GM13977 (cell line): ENCODE measurements at places on chromosomes 2 and 18.

- peak; percentile 62 for DNase-seq
Measured at GRCh38 chr2:171307560-171307959, 126.2 kb downstream of the METTL8 start.

DNA sequence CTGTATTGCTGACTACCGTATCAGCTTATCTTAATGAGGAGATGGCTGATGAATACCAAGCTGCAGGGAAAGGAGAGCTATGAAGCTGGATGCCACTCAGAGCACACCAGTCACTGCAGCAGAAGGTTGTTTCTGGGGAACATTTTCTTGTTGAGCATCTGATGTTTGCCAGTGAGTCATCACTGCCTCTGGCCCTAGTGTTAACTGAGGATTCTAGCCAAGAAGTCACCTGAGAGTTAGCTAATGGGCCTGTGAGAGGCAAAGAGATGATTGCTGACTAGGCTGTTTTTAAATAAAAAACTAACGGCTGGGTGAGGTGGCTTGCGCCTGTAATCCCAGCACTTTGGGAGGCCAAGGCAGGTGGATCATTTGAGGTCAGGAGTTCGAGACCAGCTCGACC lies 37.9 kb downstream of the CCDC150 start:
- no peak for DNase-seq

DNA sequence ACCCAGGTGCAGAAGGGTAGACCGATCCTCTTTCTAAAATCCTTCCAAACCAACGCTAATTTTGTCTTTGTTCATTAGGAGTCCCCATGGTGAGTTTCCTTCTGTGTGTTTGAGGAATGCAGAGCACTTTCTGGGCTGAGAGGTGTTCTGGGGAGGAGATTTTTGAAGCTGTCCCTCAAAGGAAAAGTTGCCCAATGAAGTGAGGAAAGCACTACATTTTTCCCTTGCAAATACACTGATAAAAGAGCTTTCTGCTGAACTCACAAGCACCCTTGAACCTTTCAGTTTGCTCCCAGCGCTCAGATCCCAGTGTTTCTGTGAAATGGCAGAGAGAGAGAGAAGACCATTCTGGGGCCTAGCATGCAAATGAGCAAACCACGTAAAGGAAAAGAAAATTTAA lies 299.6 kb upstream of the FANCL start:
- no peak for DNase-seq

DNA sequence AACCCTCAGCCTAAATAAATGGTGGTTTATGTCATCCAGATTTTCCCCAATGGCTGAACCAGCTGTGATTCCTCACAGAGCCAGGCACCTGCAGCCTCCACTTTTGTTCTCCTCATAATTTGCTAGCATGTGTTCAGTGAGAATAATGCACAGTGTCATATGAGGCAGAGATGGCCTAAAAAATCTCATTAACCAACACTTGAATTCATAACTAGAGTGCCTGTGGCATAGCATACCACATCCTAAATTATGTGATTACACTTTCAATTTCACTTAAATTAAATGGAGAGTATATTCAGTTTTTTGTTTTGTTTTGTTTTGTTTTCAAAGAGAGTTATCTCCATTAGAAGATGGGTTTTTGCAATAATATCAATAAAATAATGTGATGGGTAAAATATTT lies 488.0 kb downstream of the CBLN2 start:
- no peak for DNase-seq

DNA sequence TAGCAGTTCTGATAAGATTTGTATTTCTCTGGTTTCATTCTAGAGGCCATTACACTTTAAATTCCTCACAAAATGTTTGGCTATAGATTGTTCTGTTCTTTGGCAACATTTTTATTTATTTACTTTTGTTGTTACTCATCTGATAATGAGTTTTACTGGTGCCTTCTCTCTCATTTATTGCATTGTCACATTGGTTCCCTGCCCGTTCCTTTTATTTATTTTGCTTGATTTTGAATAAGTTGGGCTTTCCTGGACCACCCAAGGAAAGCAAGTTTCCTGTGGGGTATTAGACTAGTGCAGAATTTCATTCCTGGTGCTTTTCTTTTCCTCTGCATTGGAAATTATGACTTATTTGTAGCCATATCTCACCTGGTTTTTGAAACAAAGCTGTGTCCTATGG lies 232.0 kb downstream of the SOCS6 start:
- no peak for DNase-seq

GRCh38 chr2:85302121-85302520 lies 25.7 kb downstream of the TGOLN2 start:
- no peak for DNase-seq

GRCh38 chr18:74186661-74187060 lies 38.3 kb downstream of the TIMM21 start:
- no peak for DNase-seq

DNA sequence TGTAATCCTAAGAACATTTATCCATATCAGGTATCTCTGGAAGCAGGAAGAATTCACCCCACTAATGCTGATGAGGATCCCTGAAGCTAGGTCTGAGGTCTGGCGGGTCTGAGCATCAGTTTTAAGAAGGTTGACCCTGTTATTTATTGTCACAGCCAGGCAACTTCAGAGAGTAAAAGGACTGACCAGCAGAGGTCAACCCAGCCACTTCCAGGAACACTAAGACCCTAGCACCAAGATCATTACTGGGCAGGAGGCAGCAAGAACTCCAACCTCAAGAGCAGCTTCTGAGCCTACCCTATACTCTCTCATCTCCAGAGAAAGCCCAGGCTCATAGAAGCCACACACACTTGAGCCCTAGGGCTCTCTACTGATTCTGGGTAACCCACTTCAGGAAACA lies 901.4 kb downstream of the DCDC2C start:
- no peak for DNase-seq

DNA sequence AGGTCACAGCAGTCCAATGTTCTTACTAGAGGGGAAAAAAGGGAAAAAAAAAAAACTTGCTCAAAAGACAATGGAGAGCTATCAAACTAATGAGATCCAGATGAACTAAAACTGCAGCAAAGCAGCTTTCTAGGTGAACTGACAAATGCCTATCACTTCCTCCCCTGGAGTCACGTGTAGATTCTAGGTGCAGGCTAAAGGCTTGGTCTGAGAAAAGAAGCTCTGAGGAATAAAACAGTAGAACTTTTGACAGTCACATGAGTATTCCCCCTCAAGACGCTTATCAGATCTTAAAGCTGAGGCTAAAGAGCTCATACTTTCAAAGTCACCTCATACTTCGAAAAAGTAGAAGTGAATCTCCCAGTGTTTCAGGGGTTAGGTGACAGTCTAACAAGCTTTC lies 42.3 kb downstream of the SMAD2 start:
- DNase-seq, result peak; percentile 11

GRCh38 chr18:45252474-45252873 lies 362.8 kb upstream of the SLC14A2 start:
- peak; percentile 18 for DNase-seq

GRCh38 chr18:74479486-74480148 lies 16.5 kb upstream of the CNDP2 start:
- no peak for DNase-seq

DNA sequence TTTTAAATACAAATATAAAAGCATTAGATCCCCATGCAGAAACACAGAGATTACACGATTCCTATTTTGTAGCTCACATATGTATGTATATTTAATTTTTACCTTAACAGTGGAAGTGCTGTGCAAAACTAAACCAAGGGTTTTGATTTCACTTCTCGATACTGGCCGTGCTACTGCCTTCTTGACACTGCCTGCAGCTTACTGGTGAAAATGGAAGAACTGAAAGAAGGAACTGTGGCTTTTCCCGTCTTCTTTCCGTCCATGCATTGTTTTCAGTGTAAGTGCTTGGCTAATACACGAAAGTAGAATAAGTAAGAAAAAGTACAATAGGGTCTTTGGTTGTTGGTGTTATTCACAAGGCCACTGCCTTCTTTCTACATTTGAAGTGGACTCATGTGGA lies 129.5 kb downstream of the NDUFA10 start:
- no peak for DNase-seq

- no peak for DNase-seq
Measured at GRCh38 chr2:113116100-113116958, 11.1 kb upstream of the IL1RN start.

DNA sequence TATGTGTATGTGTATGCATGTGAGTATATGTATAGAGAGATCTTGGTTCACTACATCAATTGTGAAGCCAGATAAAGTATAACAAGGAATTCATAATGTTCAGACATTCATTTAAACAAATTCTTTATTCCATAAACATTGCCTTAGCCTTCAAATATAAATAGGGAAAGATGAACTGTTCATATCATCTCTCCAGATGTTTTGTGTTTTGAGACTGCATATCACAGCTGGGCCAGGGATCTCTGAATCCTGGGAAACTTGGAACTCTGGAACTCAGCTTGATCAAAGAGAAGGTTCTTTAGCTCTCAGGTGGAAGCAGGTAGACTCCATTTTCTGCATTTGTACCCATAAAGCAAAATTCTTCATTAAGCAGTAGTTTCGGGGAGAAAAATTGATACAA lies 272.6 kb upstream of the ETAA1 start:
- no peak for DNase-seq

GRCh38 chr18:29560270-29560669 lies 1383.3 kb upstream of the CDH2 start:
- peak; percentile 5 for DNase-seq

DNA sequence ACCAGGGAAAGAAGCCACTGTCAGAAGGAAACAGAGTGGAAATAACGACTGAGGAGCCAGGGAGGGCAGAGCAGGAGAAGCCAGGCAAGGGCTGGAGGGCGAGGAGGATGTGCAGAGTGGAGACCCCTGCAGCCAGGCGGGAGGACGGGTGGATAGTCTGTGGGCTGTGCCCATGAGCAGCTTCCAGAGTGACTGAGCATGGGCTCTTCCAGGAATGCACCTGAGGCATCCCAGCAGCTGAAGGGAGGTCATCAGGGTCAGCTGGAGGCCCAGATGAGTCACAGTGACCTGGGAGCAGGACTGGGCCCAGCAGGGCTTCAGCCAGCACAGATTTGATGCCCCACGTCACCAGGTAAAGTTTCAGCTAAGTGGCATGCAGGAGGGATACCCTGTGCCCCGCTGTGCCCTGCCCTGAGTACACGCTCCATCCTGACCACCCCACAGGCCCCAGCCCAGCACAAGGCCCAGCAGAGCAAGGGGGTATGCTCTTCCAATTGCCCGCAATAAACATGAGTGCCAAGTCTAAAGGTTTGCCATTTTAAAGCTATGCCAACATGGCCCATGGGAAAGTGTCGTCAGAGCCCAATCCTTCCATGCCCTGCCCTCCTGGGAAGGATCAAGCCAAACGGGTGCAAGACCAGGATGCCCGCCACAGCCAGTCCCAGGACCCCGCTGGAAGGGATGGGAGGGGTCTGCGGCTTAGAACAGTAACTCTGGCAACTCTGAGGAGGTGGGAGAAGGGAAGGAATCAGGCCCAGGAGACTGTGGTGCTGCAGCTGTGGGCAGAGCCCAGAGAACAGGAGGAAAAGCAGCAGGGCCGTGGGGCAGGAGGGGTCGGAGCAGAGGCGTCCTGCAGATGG lies 85.7 kb downstream of the SEPTIN10 start:
- no peak for DNase-seq

DNA sequence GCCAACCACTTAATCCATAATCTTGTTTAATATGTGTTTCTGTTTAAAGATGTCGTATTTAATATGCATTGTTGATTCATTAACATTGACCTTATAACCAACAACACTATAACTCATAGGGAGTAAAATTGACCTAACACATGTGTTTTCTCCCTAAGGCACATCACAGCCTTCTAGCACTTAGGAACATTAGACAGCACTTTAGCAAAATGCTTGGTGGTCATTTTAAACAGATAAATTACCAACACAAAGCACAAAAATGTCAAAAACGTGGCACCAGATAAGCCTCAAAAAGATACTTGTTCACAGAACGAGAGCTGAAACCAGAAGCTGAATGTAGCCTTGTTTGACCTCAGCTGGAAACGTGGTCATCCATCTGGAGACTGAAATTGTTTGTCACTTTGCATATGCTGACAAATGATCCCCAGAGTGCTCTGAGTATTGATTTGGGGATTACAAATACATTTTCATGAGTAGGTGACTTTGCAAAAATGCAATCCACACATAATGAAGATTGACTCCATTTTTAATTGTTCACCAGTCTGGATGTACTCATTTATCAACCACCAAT lies 139.2 kb downstream of the CCDC102B start:
- DNase-seq, result no peak
